ENCODE measurements at places on chromosomes 6 and 20.

DNA sequence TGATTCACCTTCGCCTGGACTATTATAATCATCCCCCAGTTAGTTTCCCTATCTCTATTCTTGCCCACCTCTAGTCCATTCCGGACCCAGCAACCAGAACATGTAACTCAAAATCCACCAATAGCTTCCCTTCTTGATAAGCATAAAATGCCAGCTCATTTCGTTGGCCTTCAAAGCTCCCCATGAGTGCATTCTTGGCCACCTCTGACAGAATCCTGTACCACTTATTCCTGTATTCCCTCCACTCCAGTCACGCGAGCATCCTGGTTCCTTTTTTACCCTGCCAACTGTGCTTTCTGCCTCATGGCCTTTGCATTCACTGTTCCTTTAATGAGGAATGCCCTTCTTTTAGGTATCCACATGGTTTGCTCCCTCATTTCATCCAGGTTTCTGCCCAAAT lies 36.7 kb downstream of the CYP24A1 start:
- no peak for DNase-seq

DNA sequence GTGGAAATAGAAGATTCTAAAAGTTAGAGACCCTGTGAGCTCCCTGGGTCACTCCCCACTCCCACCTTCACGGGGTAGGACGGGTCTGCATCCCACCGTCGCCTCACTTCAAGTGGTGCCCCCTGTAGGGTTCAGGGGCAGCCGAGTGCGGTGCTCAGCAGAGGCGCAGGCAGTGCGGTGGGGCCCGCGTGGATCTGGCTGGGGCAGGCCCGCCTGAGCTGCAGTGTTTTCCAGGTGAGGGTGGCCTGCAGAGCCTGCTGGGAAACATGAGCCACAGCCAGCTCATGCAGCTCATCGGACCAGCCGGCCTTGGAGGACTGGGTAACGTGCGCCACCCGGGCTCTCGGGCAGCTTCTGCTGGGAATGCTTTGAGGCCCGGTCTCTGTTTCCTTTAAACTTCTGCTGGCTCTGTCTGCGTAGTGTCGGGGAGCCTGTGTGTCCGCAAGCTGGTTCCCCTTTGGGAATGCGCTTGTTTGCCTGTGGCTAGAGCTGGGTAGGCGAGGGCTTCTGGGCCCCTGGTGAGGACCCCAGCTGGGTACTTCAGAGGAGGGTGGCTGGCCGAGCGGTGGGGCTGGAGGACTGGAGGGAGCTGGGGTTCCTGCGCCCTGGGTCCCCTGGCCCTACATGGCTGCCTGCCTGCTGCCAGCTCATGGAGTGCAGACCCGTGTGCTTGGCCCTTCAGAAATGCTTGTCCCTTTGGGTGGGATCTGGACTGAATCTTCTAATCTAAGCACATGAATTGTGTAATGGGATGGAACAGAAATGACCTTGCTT lies 3.8 kb downstream of the ADRM1 start:
- no peak for DNase-seq

GRCh38 chr6:31797588-31797987 lies 2.0 kb upstream of the VARS1 start:
- no peak for DNase-seq

DNA sequence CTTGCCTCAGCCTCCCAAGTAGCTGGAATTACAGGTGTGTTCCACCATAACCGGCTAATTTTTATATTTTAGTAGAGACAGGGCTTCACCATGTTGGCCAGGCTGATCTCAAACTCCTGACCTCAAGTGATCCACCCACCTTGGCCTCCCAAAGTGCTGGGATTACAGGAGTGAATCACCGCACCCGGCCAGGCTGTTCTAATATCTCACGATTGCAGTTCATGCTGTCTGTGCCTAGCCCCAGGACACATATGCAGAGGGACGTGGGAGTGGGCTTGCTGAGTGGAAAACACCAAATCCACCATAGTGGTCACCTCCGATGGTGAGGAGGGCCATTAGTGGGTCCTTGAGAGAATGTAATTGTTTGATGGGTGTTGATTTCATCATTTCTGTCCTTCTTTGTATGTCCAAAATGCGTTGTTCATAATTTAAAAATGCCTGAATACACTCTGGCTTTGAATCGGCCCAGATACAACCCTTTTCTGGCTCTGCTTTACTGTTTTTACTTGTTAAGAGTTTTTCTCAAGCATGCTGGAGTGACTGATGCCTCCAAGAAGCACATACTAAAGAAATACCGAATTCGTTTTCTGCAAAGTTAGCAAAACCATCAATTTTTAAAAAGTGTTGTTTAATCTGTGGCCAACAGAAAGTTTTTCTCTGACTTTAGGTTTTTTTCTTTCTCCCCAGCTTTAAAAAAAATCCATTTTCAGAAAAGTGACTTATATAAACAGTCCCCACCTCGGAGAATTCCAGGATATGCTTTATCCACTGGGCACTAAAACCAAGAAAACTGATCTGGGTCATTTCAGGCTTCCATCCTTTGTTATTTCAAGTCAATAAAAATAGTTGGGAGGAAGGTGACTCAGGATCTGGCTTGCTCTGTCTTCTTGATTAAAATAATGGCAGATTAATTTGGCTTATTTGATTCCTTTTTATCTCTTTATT lies 18.8 kb upstream of the RALGAPA2 start:
- DNase-seq: no peak

- DNase-seq: no peak
Observed at GRCh38 chr6:114195027-114195365, 147.8 kb downstream of the HS3ST5 start.

- DNase-seq: no peak
Observed at GRCh38 chr6:3122823-3123182, 4.3 kb downstream of the BPHL start.

GRCh38 chr6:73382462-73383113 lies 12.0 kb upstream of the DDX43 start:
- DNase-seq: no peak

DNA sequence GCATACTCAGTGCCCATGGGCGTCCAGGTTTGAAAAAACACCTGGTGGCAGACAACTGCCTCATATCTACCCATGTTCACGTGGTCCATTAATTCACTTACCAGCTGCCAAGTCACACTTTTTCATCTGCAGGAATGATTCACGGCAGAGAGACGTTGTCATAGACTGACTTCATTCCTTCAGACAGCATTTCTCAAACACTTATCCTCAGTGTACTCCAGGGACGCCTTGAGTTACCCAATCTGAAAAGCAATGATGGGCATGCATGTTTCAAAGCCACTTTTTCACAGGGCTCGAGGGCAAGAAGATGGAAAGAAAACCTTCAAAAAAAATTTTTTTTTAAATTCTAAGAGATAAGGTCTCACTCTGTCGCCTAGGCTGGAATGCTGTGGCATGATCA lies 6.0 kb downstream of the MMP24OS start:
- no peak for DNase-seq

- DNase-seq: no peak
Observed at GRCh38 chr6:34556031-34556471, at the start of gene SPDEF. SPDEF (minus strand) TSS chr6:34556329; CDS start chr6:34544455, 11,874 bp downstream.

DNA sequence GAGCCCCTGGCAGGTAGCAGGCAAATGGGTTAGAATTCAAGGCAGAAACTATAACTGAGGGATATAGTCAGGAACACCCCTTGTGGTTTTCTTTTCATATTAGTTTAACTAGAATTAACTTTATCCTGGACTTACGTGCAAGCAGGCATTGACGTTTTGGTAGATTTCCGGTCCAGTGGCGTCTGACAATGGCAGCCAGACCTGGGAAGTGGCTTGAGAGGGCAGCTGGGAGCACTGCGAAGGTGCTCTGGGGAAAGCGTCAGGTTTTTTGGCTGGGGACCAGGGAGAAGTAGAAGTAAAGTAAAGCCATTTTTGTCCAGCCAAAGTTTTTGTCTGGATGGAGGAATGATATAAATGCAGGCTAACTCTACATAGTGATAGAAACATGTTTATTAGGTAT lies 8.4 kb upstream of the ACSS1 start:
- DNase-seq: no peak

- no peak for DNase-seq
Observed at GRCh38 chr6:157521362-157522335, 140.7 kb downstream of the ZDHHC14 start.

DNA sequence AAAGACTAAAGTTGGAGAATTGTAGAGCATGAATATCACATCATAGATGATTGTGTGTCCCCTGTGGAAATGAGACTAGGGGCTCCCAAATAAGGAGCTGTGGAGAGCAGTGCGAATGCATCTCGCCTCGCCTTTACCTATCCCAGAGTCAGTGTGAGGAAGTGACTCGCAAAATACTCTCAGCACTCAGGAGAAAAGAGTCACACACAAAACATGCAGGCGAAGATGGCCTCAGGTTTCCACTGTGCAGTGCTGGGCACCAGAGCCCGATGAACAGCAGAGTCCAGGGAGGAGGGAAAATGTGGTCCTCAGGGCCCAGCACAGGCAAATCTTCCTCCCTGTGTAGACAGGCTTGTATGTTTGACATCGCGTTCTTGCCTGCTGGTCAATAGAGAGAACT lies 126.5 kb upstream of the AFDN start:
- no peak for DNase-seq

GRCh38 chr20:39800548-39800947 lies 838.4 kb downstream of the DHX35 start:
- DNase-seq: no peak

GRCh38 chr6:34593701-34594100 lies 37.6 kb upstream of the SPDEF start:
- DNase-seq: no peak

DNA sequence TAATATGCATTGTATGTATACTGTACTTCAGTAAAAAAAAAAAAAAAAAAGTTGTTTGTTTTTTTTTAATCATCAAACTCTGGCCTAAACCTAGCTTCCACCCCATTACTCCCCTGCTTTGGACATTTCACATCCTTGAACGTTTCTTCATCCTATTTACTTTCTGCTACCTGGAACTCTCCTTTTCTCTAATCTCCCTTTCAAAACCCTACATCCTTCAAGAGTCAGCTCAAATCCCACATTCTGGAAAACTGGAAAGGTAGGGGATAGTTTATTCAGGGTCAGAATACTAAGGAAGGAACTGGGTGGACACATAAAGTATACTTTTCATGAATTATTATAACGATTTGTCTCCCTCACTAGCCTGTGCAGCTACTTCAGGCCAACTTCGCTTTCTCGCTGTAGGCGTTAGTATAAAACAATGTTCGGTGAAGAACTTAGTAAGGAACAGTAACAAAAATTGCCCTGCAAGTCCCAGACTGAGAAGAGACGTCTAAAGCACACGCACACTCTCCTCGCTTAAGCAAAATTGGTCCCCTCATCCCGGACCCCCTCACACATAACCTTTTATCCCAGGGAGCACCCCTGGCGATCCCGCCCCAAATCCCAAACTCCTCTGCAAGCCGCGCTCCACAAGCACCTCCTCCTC lies 775 bp downstream of the PIGU start:
- DNase-seq: no peak

- DNase-seq: no peak
Observed at GRCh38 chr6:1724124-1724523, 114.4 kb downstream of the FOXC1 start.

GRCh38 chr20:32227744-32228688 lies 20.3 kb downstream of the POFUT1 start:
- no peak for DNase-seq

DNA sequence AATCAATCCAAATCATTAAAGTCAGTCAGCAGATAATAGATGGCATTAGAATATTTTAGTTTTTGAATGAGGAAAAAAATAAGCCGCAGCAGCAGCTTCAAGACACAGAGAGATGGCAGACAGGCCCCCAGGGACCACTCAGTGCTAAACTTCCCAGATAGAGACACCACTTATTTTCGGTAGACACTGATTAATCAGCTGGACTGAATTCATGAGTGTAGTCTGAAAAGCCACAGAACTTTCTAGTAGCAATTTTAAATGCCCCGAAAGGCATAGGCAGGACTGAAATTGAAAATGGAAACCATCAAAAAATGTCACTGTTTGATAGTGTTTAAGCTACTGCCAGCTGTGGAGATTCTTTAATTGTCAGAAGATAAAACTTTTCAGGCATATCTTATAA lies 3.1 kb upstream of the CLDN20 start:
- DNase-seq: no peak

- DNase-seq: no peak
Observed at GRCh38 chr20:23515250-23515939, 24.5 kb downstream of the CST8 start.

DNA sequence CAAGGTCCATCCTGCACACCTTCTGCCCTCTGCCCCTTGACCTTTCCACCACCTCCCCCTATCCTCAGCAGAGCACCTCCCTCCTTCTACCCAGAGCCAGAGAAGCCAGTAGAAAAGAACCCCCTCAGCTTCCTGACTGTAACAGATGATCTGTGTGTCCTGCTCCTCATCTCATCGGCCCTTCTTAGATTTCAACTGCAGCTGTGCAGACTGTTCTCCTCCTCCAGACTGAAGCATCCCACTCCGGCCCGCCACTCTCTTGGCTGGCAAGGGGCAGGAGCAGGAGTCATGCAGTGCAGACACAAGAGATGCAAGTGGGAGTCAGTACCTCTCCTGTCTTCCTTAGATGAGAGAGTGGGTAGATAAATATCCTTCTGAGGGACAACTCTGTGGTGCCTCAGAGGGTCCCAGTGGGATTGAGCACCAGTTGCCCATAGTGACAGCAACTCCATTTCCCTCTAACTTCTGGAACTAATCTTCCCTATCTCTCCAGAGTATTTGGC lies 163.5 kb upstream of the MLN start:
- DNase-seq: no peak
